ENCODE measurements at places on chromosomes 2 and 18. TPM values are rescaled to one million over a fixed set of nuclear protein-coding genes. Genes with fewer than 3 reads are reported as not detected.

ANKRD44 gene
- total RNA-seq: 15.2 TPM

ANKRD29 gene
- total RNA-seq: 4.9 TPM

TMEM17 gene
- 2.2 TPM for total RNA-seq

FSHR gene
- total RNA-seq: not detected

TLX2 gene
- 0.06 TPM for total RNA-seq

Data from aortic smooth muscle cell (primary cell).